ENCODE measurements at places on chromosomes 4 and X. TPM values are rescaled to one million over a fixed set of nuclear protein-coding genes. Genes with fewer than 3 reads are reported as not detected.

DNA sequence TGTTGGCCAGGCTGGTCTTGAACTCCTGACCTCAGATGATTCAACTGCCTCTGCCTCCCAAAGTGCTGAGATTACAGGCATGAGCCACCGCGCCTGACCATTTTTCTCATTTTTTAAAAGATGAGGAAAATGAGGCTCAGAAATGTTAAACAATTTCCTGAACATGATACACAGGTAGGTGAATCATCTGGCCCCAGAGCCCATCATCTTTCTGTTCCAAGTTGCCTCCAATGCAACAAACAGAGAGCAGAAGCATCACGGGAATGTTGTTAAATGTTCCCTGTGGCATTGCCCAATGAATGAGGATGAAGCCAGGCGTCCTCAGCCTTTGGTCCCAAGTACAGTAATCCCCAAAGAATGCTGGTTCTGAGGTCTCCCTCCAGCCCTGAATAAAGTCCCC is 31.3 kb upstream of the ANXA5 start:
- no peak for DNase-seq

DNA sequence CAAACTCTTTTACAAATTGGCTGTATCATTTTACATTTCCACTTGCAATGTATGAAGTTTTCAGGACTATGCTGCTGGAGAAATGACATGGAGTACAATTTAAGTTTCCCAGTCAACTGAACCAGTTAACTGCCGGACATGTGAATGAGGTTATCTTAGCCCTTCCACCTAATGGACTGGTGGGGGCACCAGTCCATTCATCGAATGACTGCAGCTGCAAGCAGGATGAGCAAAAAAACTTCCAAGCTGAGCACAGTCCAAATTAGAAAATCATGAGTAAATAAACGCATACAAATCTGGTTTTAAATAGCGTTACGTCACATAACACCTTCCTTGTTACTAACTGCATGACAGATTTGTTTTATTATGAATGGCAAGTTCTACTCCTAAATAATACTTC is 1131.5 kb downstream of the PCDH18 start:
- no peak for DNase-seq

DNA sequence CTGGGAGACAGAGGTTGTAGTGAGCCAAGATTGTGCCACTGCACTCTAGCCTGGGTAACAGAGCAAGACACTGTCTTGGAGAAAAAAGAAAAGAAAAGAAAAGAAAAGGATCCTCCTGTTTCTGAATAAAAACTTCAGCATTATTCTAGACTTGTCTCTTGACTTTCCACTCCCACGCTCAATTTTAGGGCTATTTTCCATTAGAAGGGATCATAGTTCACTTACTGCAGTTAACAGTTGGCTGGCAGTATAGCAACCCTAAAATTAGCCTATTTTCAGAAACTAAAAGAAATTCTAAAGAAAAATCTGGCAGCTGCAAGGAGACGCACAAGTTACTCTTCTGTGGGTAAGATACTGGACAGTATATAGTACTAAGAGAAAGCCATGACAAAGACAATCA is 28.1 kb downstream of the THOC2 start:
- no peak for DNase-seq

DNA sequence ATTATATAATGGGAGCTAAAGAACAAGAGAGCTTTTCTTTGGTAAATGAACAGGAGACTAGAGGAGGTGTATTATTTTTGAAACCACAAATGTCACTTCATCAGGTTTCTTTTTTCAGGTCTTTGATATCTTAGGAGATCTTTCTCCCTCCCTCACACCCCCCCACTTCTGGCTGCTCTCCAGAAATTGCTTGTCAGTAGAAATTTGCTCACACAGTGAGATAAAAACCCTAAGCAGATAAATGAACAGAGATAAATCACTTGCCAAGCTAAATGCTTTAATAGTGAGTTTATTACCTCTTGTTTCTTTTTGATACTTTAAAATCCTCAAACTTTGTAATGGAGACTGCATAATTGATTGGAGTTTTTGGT is 421.2 kb upstream of the TENM3 start:
- DNase-seq, result no peak

GRCh38 chr4:107993969-107994368 is 4.3 kb downstream of the HADH start:
- no peak for DNase-seq

GRCh38 chrX:6678313-6678712 is 143.4 kb upstream of the VCX3A start:
- DNase-seq, result no peak

- no peak for DNase-seq
These were observed 4.5 kb downstream of the CXXC4 start for GRCh38 chr4:104490096-104490769.

GRCh38 chr4:29852537-29852936 is 867.6 kb upstream of the PCDH7 start:
- no peak for DNase-seq

The POF1B gene
- total RNA-seq, result 0.35 TPM

DNA sequence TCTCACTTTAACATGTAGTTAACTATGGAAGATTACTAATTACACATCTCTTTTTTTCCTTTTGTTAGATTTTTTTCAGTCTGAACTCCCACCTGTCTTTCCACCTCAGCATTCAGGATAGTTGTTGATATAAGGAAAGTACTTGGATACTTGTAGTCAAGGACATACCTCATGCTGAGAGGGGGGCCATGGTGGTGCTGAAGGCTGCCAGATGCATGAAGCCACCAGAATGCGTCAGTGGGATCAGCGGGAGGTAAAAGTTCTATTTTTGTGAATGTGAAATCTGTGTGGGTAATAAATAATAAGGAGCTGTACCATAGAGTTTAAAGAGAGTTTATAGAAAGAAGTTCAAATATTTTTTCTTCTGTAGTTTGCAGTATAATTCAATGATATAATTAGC is 13.1 kb upstream of the NDST4 start:
- no peak for DNase-seq

- DNase-seq, result no peak
These were observed 50.5 kb downstream of the CXCL1 start for GRCh38 chr4:73919691-73920090.

- DNase-seq, result no peak
These were observed 79.5 kb downstream of the PRKG2 start for GRCh38 chr4:81135501-81135900.

GRCh38 chr4:88870428-88870827 is 172.8 kb upstream of the NAP1L5 start:
- no peak for DNase-seq

DNA sequence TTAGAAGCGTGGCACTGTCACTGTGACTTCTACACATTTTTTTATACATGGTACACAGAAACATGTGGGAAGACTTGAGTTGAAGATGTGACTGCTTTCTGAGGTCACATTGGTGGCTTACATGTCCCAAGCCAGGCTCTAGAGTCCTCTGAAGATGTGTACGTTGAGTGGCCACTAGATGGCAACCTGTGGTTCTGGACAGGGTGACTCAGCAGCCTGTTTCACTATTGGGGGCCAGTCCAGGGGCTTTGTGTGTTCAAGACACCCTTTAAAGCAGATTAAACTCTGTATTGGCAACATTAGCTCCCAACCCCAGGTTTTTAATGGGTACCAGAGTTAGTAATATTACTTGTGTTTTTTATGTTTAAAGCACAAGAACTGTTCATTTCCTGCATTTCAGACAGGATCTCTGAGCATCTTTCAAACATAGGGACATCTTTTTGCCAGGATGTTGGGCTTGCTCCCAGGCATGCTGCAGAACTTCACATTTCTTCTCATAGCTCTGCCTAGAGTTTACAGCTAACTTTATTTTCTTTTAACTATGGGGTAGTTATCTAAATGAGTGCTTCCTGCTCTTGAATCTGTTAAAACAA is 53.0 kb downstream of the DCUN1D4 start:
- peak; percentile 58 for DNase-seq

The RRH gene
- total RNA-seq, result 0.23 TPM

DNA sequence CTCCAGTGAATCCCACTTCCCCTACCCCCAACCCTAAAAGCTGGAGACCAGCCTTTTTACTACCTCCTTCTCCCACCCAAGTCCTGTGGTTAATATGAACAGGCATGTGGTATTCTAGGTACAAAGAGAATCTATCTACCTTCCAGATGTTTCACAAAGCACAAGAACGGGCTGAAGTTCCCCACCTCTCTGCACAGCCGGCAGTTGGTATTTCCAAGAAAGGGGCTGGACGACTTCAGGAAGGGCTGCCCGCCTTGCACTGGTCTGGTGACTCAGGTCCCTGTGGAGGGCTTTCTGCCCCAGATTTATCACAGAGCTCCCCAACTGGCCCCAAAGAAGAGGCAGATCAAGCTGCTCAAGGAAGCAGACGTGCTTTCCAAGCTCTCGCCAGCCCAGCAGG is 4.5 kb downstream of the FAM47E start:
- no peak for DNase-seq

The CNGA1 gene
- total RNA-seq, result not detected

DNA sequence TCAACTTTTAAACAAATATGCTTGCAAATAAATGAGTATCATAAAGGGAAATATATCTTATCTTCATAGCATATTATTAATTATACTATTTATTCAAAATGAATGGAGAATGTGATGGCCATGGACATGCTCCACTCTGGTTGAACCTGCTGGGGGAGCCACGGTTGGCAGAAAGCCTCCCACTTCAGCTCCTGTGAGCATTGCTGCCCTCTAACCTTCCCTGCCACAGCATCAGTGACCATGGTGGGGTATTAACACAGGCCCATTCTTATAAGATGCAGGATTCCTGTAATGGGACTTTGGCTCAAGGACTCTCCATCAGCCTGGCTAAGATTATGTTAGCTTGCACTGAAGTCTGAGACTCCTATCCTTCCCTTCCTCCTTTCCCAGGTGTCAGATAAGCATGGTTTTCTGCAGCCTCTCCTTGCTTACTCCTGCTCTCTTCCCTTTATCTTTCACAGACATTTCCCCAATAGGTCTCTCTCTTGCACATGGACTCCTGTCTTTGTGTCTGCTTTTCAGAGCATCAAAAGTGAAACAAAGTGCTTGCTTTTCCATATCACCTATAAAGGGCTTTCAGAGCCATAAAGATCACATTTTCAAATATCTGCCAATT is 4.9 kb upstream of the ABRAXAS1 start:
- DNase-seq, result no peak

The FAM184B gene
- total RNA-seq, result not detected

DNA sequence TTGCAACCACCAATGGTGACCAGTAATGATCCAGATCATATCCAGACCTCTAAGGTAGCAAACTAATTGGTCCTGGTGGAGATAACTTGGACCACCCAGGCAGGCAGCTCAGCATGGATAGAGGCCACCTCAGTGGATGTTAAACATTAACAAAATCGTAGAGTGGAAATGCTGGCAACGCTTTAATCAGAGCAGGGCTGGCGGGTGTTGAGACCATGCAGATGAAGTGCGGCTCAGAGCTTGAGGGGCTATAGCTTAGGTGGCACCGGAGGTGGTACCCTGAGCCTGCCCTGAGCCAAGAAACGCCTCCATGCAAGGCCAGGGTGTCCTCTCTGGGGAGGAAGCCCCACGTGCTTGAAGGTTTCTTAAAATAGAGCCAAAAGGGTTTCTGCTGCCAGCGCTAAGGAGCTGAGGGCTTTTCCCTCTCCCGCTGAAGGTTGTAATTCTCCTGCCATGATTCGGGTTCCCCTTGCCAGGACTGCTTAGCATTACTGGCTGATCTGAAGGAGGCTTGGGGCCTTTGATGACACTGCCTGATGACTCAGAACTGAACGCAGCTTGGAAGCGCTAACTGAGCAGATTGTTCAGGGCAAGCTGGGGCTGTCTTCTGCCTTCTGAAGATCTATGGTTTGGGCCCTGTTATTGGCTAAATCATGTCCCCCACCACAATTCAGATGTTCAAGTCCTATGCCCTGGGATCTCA is 177.8 kb upstream of the ATP6AP2 start:
- no peak for DNase-seq

The SHROOM4 gene
- total RNA-seq, result not detected

DNA sequence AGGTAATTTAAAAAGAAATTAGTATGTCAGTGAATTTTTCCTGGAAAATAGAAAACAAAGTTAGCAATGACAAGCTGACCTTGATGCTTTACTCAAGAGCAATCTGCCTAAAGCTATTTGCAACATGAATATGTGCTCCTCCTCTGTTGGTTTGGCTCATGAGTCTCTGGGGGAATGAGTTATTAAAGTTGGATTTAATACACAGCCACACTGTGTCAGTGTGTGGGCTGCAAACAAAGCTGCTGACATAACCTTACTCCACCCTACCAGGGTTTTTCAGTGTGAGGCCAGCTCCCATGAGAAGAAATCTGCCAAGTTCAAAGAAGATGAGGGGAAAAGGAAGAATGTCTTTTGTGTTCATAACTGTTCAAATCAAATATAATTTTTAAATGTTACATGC is 280.5 kb downstream of the TLL1 start:
- no peak for DNase-seq

All from activated CD4-positive, alpha-beta memory T cell treated with anti-CD3 and anti-CD28 coated beads, Interleukin-2, amount 10 ng/mL, durations not matched to agents 7 days and 5 days (primary cell).